ENCODE measurements at places on chromosomes 5 and 9.

DNA sequence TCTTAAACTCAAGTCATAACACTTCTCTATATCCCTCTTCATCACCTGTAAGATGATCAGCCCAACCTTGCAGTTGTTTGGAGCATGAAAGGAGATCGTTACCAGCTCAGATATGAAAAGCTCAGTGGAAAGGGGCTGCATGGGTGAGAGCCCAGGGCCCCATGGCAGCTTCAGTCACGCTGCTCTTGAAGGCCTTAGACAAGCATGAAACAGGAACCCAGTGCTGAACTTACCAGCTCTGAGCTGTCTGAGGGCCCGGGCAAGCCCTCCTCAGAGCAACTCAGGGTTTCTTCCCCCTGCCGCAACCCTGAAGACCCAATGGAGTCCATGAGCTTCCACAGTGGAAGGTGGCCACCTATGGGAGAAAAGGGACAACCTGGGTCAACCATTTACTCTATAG is 3.3 kb downstream of the HK3 start:
- no peak for DNase-seq
- no peak overlapping the region for H3K4me3 ChIP-seq
- peaks cover 3% of the 10 kb centered on the region for H3K27me3 ChIP-seq
- no peaks in the 10 kb centered on the region for H3K36me3 ChIP-seq
- H3K4me1 ChIP-seq = no peaks in the 10 kb centered on the region

DNA sequence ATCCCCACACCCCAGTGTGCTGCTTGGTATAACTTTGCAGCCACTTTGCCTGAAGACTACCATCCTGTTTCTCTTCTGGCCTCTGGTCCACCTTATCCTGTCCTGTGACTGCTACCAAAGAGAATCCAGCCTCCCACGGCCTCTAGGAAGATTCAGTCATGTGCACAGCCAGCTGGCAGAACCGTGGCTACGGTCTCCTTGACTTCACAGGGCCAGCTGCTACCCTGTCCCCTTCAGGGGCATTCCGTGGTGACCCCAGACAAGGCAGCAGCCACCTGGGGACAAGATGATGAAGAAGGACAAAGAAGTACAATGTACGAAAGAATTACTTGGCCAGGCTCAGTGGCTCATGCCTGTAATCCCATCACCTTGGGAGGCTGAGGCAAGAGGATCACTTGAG is 98.6 kb downstream of the PDE6A start:
- H3K36me3 ChIP-seq = peaks cover 36% of the 10 kb centered on the region
- no peak for DNase-seq
- no peak overlapping the region for H3K27ac ChIP-seq
- no peak overlapping the region for H3K4me3 ChIP-seq

DNA sequence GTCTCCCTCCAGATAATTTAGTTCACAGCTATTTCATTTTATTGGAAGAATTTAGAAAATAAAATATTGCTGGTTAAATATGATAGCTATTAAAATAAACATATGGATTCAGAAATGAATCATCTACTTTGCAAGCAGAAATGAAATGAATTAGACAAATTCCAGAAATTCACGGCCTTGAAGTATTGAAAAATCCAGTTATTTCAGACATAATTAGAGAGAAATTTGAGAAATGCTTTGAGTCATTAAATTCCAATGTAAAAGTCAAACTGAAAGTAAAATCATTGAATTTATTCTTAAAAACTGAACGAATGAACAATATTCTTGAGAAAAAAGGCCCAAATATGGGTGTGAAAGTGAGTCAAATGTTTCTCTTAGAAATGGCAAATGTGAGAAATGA is 632.6 kb upstream of the EDIL3 start:
- no peaks in the 10 kb centered on the region for H3K4me1 ChIP-seq
- no peaks in the 10 kb centered on the region for H3K27me3 ChIP-seq
- H3K4me3 ChIP-seq = no peak overlapping the region
- H3K36me3 ChIP-seq = no peaks in the 10 kb centered on the region

- H3K27me3 ChIP-seq = peaks cover 16% of the 10 kb centered on the region
- no peak overlapping the region for H3K27ac ChIP-seq
- H3K4me1 ChIP-seq = no peaks in the 10 kb centered on the region
- no peak for DNase-seq
Measured at GRCh38 chr5:38443390-38443789, 113.1 kb downstream of the LIFR start.

- DNase-seq = no peak
- H3K36me3 ChIP-seq = no peaks in the 10 kb centered on the region
- no peaks in the 10 kb centered on the region for H3K27me3 ChIP-seq
- H3K4me3 ChIP-seq = no peak overlapping the region
- no peak overlapping the region for H3K27ac ChIP-seq
Measured at GRCh38 chr5:2130361-2130760, 247.6 kb upstream of the IRX4 start.

DNA sequence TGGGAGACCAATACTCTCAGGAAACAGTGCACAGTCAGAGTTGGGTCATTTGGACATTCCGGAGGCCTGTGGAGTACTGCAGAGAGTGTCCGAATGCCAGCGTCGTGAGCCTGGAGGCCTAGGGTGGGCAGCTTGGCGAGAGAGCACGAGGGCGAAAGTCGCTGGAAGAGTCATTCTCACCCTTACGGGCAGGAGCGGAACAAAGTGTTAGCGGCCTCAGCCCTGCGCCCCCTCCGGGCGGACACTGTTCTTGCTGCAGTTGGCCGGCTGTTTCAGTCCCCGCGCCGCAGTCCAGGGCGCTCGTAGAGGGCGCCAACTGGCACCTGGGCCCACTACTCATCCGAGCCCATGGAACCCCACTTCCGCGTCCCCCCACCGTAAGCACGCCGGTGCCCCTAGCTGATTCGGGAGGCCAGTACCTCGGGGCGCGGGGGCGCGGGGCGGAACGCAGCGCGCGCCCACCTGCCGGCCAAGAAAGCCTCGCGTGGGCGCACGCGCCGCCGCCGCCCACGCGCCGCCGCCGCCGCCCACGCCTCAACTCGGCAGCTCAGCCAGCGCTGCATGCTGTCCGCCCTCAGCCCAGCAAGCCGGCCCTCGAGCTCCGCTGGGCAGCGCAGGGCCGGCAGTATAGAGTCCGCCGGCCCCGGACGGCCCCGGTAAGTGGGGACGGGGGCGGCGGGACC is 99.7 kb upstream of the CCL21 start:
- DNase-seq = peak; percentile 15
- no peak overlapping the region for H3K27ac ChIP-seq
- no peaks in the 10 kb centered on the region for H3K36me3 ChIP-seq
- H3K4me1 ChIP-seq = no peaks in the 10 kb centered on the region
- peaks cover 33% of the 10 kb centered on the region for H3K27me3 ChIP-seq
- H3K4me3 ChIP-seq = no peak overlapping the region

GRCh38 chr9:97940741-97941140 is 2.8 kb upstream of the HEMGN start:
- no peak overlapping the region for H3K4me3 ChIP-seq
- H3K36me3 ChIP-seq = no peaks in the 10 kb centered on the region
- peaks cover 30% of the 10 kb centered on the region for H3K27me3 ChIP-seq
- H3K27ac ChIP-seq = no peak overlapping the region
- no peaks in the 10 kb centered on the region for H3K4me1 ChIP-seq

GRCh38 chr5:145244788-145245187 is 590.4 kb downstream of the PRELID2 start:
- H3K27me3 ChIP-seq = no peaks in the 10 kb centered on the region
- no peak overlapping the region for H3K27ac ChIP-seq
- H3K4me1 ChIP-seq = no peaks in the 10 kb centered on the region
- no peaks in the 10 kb centered on the region for H3K36me3 ChIP-seq
- no peak overlapping the region for H3K4me3 ChIP-seq

- no peaks in the 10 kb centered on the region for H3K36me3 ChIP-seq
Measured at GRCh38 chr9:136745389-136746154, 2.8 kb downstream of the LCN6 start.

GRCh38 chr9:76099516-76099915 is 209.0 kb downstream of the PCSK5 start:
- no peak overlapping the region for H3K27ac ChIP-seq
- DNase-seq = no peak
- no peaks in the 10 kb centered on the region for H3K27me3 ChIP-seq
- no peak overlapping the region for H3K4me3 ChIP-seq
- peaks cover 49% of the 10 kb centered on the region for H3K36me3 ChIP-seq

DNA sequence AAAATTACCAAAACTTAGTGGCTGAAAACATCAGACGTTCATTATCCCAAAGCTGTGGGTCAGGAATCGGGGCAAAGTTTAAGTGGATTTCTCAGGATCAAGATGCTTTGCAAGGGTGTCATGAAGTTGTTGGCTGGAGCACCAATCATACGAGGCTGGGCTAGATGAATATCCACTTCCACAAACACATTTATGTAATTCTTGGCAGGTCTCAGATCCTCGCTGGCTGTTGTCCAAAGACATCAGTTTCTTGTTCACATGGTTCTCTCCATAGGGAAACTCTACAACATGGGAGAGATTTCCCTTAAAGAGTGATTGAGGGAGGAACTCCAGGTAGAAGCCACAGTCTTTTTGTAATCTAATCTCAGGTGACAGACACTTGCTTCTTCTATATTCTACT is 20.2 kb upstream of the CCDC192 start:
- no peak for DNase-seq
- H3K27me3 ChIP-seq = no peaks in the 10 kb centered on the region
- no peak overlapping the region for H3K27ac ChIP-seq
- no peak overlapping the region for H3K4me3 ChIP-seq
- H3K4me1 ChIP-seq = no peaks in the 10 kb centered on the region

DNA sequence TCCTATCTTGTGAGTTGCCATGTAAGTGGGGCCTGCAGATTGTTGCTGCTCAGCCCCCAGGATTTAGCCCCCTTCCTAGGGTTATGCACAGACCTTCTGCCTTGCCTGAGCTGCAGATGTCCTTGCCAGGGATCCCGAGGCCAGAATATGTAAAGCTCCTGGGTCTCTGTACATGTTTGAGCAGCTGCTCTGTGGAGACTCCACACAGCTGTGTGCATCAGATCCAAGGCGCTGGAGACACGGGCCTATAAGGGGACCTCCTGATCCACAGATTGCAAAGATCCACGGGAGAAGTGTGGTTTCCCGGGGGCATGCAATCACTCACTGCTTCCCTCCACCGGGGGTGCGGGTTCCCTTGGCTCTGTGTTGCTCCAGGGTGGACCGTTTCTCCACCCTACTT is 28.9 kb downstream of the TAF11L14 start:
- H3K27me3 ChIP-seq = no peaks in the 10 kb centered on the region
- no peak overlapping the region for H3K4me3 ChIP-seq
- DNase-seq = no peak
- no peaks in the 10 kb centered on the region for H3K4me1 ChIP-seq

DNA sequence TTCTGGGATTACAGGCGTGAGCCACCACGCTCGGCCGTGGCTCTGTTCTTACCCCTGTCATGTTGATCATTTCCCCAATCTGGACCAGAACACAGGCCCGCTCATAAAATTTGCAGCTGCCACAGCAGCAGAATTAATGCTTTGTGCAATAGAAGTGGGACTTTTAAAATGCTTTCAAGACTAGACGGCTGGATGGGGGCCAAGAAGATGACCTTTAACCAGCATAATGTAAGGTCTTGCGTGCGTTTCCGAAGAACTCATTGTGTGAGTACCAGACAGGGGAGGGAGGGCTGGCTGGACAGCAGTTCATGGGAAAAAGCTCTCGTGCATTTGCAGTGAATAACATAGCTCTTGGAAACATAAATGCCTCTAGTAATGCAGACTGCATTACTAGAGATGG is 3.5 kb upstream of the WDR38 start:
- no peaks in the 10 kb centered on the region for H3K36me3 ChIP-seq
- peak; percentile 81 for DNase-seq
- no peak overlapping the region for H3K4me3 ChIP-seq
- no peaks in the 10 kb centered on the region for H3K27me3 ChIP-seq
- H3K27ac ChIP-seq = no peak overlapping the region

- no peak overlapping the region for H3K4me3 ChIP-seq
- H3K4me1 ChIP-seq = no peaks in the 10 kb centered on the region
Measured at GRCh38 chr5:12023614-12024241, 119.5 kb upstream of the CTNND2 start.

DNA sequence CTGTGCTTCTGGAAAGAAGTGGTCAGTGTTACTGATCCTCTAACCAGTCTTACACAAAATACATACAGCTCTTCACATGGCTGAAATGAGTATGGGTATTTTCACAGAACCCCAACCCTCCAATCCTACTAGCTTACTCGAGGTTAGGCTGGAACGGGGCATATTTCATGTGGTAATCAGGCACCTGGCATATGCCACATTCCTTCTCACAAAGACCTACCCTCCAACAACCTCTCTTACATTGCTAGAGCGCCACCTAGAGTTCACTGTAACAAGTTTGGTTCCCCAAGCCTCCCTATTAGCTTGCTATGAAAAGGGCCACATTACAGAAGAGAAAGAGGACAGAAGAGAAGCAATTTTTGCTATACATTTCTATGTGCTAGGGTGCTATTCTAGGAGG is 597.3 kb downstream of the PRELID2 start:
- DNase-seq = peak; percentile 45
- H3K27ac ChIP-seq = no peak overlapping the region
- no peak overlapping the region for H3K4me3 ChIP-seq
- H3K4me1 ChIP-seq = no peaks in the 10 kb centered on the region
- no peaks in the 10 kb centered on the region for H3K36me3 ChIP-seq

DNA sequence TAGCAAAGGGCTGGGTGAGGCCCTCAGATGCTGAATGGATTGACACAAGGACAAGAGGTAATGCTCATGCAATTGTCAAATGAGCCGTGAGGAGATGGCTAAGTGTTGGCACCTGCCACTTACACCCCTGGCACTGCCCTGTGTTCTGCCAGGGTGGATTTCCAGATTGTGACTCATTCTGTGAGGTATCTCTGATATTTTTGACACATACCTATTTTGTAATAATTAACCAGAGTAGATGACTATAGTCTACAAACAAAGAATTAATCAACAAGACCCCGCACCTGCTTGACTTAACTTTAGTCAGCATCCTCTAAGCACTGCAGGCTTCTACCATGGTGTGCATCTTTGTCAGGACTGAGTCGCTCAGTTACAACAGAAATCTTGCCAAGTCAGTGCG is 200.8 kb downstream of the DIRAS2 start:
- H3K4me3 ChIP-seq = no peak overlapping the region
- DNase-seq = no peak
- H3K27ac ChIP-seq = no peak overlapping the region
- H3K36me3 ChIP-seq = no peaks in the 10 kb centered on the region
- no peaks in the 10 kb centered on the region for H3K27me3 ChIP-seq

- H3K4me1 ChIP-seq = no peaks in the 10 kb centered on the region
- H3K4me3 ChIP-seq = no peak overlapping the region
- DNase-seq = no peak
- no peaks in the 10 kb centered on the region for H3K36me3 ChIP-seq
Measured at GRCh38 chr5:157456301-157456700, 3.7 kb upstream of the NIPAL4 start.

DNA sequence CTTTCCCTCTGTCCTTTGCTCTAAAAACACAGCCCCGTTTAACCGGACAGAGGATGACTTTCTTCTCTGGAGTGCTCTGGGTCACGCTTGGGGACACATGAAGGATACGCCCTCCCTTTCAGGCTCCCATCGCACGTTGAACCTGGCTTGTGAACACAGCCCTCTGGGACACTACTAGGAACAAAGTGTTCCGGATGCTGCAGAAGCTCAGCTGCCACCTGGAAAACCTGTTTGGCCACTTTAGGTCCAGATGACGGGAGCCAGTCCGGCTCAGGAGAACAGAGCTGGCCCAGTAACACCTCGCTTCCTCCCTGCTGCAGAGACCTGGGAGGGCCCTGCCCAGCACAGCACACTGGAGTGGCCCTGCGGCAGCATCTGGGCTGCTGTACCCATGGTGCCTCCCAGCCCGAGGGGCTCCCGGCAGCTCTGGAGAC is 60.1 kb downstream of the GADD45G start:
- H3K4me1 ChIP-seq = peaks cover 73% of the 10 kb centered on the region
- H3K27ac ChIP-seq = peak overlapping the region; percentile 30
- H3K36me3 ChIP-seq = no peaks in the 10 kb centered on the region
- no peak overlapping the region for H3K4me3 ChIP-seq

- H3K4me1 ChIP-seq = peaks cover 14% of the 10 kb centered on the region
- no peaks in the 10 kb centered on the region for H3K27me3 ChIP-seq
- H3K4me3 ChIP-seq = no peak overlapping the region
- peak overlapping the region; percentile 53 for H3K27ac ChIP-seq
- H3K36me3 ChIP-seq = no peaks in the 10 kb centered on the region
Measured at GRCh38 chr5:14879393-14879792, 7.8 kb upstream of the ANKH start.
